Activated CD8-positive, alpha-beta T cell treated with anti-CD3 and anti-CD28 coated beads for 36 hours (primary cell): ENCODE measurements at places on chromosomes 1 and 21.

- DNase-seq, result no peak
Measured at GRCh38 chr1:62250126-62250726, 55.6 kb downstream of the L1TD1 start.

DNA sequence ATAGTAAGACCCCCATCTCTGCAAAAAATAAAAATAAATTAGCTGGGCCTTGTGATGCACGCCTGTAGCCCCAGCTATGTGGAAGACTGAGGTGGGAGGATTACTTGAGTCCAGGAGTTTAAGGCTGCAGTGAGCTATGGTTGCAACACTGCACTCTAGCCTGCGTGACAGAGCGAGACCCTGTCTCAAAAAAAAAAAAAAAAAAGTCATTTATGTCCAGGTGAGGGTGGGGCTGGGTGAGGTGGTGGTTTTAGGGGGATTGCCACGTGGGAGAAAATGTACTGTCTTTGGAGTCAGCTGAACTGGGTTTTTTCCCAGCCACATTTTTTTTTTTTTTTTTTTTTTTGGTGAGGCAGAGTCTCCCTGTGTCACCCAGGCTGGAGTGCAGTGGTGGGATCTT, 6.7 kb downstream of the PIK3CD start:
- DNase-seq, result peak; percentile 72

DNA sequence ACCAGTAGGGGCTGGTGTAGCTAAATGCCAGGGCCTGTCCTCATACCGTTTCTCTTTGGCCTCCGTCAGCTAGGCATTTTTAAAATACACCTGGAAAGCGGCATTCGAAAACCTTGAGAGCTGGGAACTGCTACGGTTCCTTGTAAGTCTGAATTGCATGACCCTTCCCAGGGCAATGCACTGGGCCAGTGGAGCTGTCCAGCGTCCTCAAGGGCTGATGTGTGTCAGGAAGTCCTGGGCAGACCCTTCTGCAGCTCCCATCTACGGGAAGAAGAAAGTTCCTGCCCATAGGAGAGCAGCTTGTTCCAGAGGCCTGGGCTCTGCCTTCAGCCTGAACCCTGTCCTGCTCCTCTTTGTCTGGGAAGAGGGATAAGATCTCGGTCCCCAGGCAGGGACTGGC, 34.1 kb downstream of the UBASH3A start:
- DNase-seq, result no peak

DNA sequence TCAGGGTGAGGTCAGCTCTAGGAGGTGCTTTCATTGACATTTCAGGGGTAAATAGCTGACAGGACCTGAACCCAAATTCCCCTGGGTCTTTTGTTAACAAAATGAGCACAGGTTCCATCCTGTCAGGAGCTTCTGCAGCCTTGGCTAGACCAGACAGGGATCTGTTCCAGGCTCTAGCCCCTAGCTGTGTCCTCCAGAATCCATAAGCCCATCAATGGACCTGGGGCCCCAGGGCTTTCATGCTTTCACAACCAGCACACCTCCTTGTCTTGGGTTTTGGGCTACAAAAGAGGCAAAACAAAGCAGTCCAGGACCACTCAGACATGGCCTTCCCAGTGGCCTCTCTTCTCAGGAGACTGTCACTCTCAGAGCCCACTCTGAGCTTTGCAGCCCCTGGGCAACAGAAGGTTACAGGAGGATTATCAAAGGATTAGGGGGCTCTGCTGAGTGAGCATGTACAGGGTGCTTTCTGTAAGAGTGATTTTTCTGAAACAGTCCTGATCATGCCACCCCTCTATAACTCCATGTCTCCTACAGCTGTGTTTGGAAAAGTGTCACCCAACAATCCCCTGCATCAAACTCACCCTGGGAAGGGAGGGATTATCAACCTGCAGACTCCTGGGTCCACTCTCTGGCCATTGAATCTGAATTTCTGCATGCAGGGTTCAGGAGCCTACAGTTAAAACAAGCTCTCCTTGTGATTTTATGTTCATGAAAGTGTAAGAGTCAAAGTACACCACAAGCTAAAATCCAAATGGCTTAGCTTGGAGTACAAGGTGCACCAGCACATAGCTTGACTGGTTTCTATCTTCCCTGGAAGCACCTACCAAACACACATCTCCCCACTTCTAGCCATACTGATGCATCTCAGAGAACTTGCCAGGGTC, 67.7 kb upstream of the GCLM start:
- DNase-seq, result no peak

GRCh38 chr21:36479415-36480402, at the start of gene CLDN14:
CLDN14 (minus strand) TSS chr21:36480122; CDS start chr21:36461695, 18,427 bp downstream.
- no peak for DNase-seq

- DNase-seq, result no peak
Measured at GRCh38 chr1:43267818-43268425, 1.9 kb upstream of the TMEM125 start.

- DNase-seq, result peak; percentile 48
Measured at GRCh38 chr1:206467915-206468314, 2.4 kb upstream of the IKBKE start.

DNA sequence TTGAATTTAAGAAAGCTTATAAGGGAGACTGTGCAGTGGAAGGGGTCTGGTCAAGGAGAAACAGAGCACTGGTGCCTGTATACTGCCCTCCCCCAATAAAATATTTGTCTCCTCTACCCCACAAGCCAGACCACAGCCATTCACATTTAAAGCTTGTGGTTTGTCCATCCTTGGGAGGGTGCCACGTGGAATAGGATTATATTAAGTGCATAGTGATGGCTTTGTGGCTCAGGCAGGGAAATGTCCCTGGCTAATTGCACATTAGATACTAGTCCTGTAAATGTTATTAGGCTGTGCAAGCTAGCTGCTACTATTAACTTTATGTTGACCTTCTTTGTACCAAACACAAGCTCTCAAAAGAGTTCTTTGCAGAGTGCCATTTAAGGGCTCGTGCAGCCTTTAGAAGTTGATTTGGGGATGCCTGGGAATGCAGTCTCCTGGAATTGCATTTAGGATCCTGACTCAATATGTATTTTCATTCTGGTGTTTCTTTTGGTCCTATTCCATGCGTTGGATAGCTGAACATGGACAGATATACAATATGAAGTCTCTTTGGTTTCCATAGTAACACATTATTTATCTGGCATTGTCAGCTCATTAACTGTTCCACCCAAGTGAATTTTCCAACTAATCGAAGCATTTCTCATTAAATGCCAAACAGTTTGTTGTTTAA, 210.6 kb downstream of the ROR1 start:
- no peak for DNase-seq

DNA sequence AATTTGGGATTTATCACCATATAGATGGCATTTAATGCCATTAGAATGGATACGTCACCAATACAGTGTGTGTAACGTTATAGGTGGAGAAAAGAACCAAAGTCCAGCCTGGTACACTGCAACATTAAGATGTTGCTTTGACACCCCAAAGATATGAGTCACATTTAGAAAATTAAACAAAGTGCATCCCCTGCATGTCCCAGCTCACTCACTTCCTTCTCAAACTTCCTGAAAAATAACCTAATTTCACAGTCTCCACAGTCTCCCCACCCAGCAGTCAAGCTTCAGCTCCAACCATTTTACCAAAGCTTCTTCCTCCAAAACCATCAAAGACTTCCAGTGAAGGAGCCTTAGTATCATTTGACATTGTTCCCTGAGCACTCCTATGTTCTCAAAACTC, 111.9 kb downstream of the OMA1 start:
- no peak for DNase-seq

- DNase-seq, result no peak
Measured at GRCh38 chr1:234579967-234580366, 30.0 kb downstream of the IRF2BP2 start.

- no peak for DNase-seq
Measured at GRCh38 chr1:212670301-212670700, 29.3 kb downstream of the BATF3 start.

- no peak for DNase-seq
Measured at GRCh38 chr1:168654198-168654915, 74.6 kb downstream of the DPT start.

- no peak for DNase-seq
Measured at GRCh38 chr1:94105957-94106529, 14.9 kb downstream of the ABCA4 start.

GRCh38 chr21:31857096-31857495, 15.7 kb upstream of the HUNK start:
- DNase-seq, result no peak

DNA sequence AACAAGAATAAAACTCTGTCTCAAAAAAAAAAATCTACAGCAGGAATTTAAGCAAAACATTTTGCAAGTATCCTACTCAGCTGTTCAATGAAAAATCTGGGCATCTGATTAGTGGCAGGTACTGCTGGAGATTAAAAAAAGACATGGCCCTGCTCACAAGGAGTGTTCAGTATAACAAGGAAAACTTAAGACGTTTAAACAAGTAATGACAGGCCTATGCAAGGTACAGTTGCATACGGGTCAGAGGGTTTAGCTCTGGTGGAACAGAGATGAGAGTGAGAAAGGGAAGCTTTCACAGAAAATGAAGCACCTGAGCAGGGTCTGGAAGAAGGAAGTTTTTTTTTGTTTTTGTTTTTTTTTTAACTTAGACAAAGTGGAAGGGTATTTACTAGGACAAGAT, 23.0 kb downstream of the SNRNP40 start:
- no peak for DNase-seq

DNA sequence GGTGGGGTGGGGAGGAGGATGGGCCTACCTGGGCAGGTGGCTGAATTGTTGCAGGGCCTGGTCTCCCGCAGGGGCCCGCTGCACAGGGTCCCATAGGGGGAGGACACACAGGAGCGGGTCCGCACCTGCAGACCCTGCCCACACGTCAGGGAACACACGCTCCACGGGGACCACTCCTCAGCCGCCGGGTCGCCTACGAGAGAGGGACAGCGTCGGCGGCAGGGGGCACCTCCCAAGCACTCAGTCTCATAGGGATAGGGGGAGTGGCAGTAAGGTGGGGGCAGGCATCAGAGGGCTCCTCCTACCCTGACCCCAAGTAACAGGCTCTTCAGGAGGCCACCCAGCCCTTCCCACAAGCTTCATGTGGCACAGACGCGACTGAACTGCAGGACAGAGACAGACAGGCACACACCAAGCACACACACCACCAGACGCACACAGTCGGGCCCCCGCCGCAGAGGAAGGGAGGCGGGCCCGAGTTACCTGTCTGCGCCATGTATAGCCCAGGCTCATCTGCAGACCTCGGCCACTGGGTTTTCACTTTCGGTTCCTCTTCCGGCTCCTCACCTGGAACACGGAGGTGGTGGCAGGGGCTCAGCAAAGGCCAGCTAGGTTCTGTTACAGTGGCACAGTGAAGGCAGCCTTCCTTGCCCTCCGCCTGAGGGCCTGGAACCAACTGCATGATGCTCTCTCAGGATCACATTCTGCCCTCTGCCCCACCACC, 19.8 kb downstream of the ADGRB2 start:
- no peak for DNase-seq

DNA sequence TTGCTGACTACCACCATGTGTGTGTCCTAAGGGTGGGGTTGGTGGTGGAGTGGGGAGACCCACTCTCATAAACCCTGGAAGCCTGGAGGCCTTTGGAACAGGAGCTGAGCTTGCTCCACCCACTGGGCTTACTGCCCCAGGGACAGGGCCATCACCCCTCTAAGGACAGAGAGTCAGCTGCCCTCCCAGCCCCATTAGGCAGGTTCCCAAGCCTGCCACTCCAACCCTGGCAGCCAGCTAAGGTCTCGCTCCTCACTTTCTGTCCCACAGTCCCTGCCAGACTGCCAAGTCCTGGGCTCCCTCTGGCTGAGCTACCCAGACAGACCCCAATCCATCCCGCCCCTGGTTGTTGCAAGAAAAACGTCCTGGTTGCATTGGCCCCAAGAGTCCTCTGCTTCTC, 3.8 kb downstream of the NT5C1A start:
- no peak for DNase-seq

- DNase-seq, result no peak
Measured at GRCh38 chr1:150162582-150162861, 12.8 kb downstream of the PLEKHO1 start.

GRCh38 chr1:20200966-20201365, 14.6 kb upstream of the PLA2G2C start:
- DNase-seq, result no peak

- no peak for DNase-seq
Measured at GRCh38 chr1:239276051-239276450, 110.3 kb upstream of the CHRM3 start.

DNA sequence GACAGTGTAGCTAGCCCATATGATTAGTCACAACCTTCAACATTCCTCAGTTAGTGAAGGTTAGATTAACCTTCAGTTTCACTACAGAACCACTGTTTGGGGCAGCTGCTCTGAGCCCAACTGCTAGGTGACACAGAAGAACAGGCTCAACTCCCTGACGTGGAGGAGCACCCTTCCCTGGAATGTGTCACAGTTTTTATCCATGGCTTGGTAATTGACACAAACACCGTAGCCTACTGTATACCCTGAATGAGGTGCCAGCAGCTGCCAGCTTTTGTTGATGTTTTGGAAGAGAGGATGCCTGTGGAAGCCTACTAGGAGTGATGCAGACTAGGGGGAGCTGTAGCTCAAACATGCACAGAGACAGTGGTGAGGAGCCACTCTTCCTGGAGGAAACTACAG, 56.6 kb upstream of the CR2 start:
- no peak for DNase-seq

DNA sequence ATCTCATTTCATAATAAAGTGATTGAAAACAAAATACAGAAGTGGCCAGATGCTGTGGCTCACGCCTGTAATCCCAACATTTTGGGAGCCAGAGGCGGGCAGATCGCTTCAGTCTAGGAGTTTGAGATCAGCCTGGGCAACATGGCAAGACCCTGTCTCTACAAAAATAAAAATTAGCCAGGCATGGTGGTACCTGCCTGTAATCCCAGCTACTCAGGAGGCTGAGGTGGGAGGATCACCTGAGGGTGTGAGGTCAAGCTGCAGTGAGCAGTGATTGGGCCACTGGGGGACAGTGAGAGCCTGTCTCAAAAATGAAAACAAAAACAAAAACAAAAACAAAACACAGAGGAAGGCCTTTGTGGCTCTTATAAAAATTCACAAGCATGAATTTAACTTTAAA, 38.6 kb downstream of the TRIM33 start:
- DNase-seq, result no peak

DNA sequence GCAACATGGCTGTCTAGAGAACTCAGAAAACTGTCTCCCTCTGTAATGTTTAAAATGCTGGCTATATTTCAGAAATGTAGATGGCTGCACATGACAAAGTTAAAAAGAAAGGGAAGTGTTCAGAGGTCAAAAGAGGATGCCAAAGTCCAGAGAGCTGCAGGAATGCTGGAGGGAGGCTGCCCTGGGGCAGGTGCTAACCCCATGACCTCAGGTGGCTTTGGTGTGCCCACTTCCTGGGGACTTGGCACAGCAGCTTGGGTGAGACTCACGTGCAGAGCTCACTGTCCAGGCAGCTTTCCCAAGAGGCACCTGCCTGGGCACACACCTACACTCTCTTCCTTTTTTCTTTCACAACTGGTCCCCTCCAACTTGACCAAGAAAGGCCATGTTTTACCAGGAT, 256.4 kb downstream of the KCNJ6 start:
- DNase-seq, result no peak
